ENCODE measurements at places on chromosomes 7 and 10. TPM values are rescaled to one million over a fixed set of nuclear protein-coding genes. Genes with fewer than 3 reads are reported as not detected.

The CXCL12 gene
- polyA plus RNA-seq = 233 TPM

The ERCC6 gene
- polyA plus RNA-seq = 26.6 TPM

DNA sequence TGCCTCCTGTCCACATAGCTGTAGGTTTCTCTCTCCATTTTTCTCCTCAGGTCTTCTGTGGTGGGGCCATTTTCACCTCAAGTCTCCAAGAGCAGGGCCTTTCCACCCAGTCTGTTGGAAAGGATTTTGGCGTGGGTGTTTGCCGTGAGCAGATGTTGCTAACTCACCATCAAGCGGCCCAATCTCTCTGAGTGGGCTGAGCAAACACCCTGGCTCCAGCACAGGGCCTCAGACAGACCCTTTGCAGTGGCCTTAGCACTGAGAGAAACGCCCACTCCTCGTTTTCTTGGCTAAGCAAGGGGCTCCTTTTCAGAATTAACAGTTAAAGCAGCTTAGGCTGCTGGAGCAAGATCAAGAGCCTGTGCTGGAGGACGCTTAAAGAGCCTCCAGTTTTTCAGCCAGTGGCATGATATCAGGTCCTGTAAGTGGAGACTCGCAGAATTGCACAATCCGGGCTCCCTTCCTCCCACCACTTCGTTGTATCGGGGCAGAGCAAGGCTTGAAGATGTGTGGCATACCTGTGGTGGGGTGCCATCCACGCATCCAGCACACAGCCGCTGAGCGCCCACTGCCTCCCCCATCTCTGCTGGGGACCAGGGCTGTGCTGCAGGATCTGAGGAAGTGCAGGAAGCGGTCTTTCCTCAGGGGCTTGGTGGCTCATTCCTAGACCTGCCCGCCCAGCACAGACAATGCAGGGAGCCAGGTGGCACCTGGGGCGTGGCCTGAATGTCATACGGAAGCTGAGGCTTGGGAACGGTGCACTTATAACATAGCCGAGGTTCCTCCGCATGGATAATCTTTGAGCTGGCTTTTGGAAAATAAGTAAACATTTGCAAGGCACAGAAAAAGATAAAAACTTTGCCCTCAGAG, 142.7 kb downstream of the ADARB2 start:
- no peak for DNase-seq

DNA sequence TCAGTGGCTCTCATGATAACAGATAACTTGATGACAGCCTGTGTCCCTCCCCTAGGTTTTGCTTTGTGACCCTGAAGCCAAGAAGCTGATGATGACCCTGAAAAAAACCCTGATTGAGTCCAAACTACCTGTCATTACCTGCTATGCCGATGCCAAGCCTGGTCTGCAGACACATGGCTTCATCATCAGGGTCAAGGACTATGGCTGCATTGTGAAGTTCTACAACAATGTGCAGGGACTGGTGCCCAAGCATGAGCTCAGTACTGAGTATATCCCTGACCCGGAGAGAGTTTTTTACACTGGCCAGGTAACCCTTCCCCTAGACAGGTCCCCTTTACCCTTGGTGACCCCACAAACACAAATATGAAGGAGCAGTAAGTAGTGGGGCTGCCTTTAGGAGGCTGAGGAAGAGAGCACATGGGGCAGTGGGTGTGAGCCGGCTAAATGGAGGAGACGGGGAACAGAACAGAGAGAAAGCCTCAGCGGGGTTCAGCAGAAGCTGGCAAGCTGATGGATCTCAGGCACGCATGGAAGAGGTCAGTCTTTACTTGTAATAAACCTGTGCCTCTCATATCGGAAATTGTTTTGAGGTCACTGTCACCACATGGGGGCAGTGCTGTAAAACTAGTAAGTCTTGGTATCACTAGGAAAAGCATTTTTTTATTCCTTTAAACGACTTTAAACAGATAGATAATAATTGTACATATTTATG, 20.2 kb downstream of the PDCD11 start:
- DNase-seq = peak; percentile 72

DNA sequence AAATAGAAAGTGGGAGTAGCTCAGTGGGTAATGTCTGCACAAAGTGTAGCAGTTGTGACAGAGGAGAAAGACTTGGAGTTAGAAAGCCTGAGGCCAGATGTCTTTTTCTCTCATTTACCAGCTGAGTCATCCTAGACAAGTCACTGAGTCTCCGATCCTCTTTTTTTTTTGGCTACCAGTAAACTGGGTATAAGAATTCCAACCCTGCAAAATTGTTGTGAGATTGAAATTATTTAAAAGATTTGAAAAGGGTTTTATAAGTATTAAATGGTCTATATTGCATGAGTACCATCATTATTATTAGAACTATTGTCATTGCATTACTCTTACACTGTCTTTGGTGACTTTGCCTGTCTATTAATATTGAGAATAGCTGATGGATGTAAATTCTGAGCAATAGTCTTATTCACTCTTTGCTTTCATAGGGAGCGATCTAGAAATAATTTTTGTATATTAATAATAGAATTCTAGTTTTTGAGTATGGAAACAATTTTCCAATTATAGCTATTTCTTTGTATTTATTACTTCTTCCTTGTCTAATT, 74.0 kb downstream of the ARID5B start:
- DNase-seq = no peak

DNA sequence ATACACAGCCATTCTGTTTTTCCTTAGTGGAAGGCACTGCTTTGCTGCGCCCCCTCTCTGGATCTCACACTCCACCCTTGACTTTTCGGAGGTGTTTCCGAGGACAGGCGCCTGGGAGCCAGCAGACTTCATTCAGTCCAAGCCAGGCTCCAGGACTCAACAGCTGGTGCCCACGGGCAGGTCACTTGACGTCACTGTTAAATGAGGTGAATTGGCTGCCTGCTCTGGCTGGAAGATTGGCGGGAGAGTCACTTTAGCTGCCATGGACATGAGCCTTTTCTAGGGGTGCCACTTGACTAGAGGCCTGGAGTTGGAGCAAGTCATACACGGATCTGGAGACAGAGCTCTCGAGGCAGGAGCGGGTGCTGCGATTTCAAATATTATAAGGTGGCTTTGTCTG, 3.2 kb downstream of the HTRA1 start:
- no peak for DNase-seq

Data from left lung (tissue), 14 donors.